ENCODE measurements at places on chromosomes 3 and 15.

GRCh38 chr3:191051037-191051436 lies 148.0 kb upstream of the OSTN start:
- DNase-seq = peak; percentile 3

GRCh38 chr3:170247875-170248274 lies 25.7 kb downstream of the PRKCI start:
- no peak for DNase-seq

GRCh38 chr15:28123408-28124023 lies 24.4 kb upstream of the OCA2 start:
- no peak for DNase-seq

- no peak for DNase-seq
These were observed 20.8 kb downstream of the SUCNR1 start for GRCh38 chr3:151894219-151894618.

DNA sequence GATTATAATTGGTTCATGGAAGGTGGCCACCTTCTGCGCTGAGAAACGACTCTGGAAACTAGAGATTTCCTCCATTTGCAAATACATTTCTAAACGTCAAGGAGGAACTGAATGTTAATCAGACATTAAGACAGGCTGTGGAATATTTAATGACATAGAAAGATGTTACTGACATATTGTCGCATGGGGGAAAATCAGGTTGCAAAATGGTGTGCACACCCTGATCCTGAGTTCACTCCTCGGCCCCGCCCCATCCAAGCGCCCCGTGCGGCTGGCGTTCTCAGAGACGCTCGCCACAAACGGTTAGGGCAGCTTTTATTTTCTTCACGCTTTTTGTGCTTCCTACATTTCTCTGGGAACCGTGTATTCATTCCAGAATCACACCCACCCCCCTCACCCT lies 10.7 kb downstream of the H1-8 start:
- DNase-seq = no peak

- DNase-seq = no peak
These were observed 224.1 kb downstream of the TPRG1 start for GRCh38 chr3:189395825-189396224.

DNA sequence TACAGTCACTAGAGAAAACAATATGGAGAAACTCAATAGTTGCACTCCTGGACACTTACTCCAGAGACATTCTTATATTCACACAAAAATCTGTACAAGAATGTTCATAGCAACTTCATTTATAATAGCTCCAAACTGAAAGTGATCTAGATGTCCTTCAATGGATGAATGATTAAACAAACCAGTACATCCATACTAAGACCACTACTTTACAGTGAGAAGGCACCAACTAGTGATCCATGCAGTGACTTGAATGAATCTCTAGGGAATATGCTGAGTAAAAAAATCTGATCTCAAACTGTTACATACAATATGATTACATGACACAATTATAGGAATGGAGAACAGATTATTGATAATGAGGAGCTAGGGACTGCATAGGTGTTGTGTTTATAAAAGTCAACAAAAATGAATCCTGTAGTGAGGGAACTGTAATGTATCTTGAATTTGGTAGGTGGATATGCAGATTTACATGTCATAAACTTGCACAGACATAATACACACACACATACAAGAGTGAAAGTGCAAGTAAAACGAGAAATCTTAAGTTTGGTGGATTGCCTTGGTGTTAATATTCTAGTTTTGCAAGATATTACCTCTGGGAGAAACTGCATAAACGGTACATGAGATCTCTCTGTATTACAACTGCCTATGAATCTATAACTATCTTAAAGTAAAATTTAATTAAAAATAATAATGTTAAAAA lies 85.7 kb downstream of the SPATA16 start:
- no peak for DNase-seq

DNA sequence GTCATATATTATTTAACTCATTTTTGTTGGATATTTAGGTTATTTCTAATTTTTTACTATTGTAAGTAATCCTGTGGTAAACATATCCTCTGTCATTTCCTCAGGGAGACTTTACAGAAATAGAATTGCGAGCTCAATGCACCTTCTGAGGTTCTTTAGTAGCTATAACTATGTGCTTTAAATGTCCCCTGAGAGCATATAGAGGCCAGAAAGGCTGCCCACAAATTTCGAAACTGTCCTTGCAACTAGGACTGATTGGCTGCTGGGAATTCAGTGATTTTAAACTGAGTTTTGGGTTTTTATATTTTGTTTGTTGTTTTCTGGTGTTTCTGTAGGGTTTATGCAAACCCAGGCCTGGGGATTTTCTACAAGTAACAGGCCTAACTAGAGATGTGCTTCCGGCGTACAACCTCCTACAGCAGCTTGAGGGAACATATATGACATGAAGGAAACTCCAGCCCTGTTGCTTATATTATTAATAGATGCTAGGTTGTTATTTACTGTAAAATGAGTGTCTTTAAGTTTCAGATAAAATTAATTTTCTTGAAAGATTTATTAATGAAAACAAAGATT lies 29.1 kb upstream of the P4HTM start:
- peak; percentile 48 for DNase-seq

GRCh38 chr3:169662132-169662842 lies 1.2 kb downstream of the MECOM start:
- no peak for DNase-seq

DNA sequence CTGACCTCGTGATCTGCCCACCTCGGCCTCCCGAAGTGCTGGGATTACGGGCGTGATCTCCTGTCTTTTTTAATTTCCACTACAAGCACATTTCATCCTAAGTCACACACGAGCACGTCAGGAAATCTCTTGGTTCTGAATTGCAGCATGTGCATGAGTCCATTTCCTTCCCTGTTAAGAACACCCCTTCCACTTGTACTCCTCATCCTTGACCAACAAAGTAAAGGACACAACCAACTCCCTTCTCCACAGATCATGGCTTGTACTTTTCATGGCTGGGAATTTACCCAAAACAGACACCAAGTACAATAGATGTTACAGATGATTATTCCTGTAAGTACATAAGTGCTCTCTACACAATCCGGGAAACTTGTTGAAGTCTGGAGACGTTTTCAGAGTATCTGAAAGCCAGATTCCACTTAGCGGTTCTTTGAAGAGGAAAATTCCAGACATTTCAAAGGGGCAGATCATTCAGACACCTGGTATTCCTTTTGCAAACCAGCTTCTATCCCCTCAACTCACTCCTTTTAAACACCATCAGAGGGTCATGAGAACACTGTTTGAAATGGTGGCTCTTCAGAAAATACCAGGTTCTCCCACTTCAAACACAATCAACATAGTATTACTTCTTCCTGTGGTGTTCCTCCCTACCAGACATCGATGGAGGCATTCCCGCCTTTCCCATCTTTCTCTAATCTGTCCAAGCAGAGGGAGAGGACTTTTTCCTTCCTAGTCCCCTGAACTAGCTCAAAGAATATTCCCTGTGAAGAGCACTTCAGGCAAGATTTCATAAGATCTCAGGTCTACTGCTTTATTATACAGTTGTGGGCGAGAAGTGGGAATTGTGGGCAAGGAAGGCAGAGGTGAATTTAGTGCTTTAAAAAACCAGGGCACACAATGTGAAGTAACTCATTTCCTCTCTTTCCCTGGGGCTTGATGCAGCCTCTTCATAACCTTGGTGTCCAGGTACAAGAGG lies 80.1 kb upstream of the TSC22D2 start:
- DNase-seq = no peak

DNA sequence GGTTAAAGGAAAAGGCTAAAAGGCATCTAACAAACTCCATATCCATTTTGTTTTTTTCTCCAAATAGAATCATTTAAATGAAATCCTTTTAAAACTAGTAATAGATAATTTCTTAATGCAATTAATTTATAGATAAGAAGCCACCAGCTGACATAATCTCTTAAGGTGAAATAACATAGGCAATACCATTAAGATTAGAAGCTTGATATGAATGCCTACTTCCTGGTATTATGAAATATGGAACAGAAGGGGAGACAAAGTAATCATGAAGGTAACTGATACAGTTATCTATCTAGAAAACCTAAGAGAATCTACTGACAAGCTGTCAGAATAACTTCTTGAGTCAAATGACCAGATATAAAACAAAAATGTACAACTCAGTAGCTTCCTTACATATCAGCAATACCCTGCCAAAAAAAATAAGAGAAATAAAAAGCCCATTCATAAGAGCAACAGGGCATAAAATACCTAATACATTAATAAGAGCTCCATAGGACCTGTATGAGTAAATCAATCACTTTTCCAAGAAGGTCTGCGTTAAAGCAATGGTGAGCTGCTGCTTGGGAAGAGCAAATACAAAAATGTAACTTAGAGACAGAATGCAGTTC lies 10.7 kb downstream of the EHD4 start:
- DNase-seq = no peak

GRCh38 chr3:127073941-127074820 lies 91.3 kb downstream of the PLXNA1 start:
- peak; percentile 10 for DNase-seq

DNA sequence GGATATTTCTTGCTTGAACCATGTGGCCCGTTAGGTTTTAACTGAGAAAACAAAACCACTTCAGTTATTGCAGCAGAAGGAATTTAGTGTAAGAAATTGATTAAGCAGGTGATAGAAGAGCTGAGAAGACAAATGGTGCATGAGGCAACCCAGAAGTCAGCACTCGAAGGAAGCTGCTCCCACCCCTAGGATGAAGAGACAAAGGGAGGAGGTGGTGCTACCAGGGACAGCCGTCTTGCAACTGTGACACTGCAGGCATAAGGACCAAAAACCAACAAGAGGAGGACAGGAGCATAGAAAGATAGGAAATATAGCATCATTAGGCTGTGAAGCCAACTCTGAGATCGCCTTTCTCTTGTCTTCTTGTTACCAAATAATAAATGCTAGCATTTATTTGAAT lies 89.0 kb downstream of the IL20RB start:
- no peak for DNase-seq

- no peak for DNase-seq
These were observed 145.9 kb downstream of the APBA2 start for GRCh38 chr15:29031502-29032228.

GRCh38 chr3:168881804-168882203 lies 781.7 kb downstream of the MECOM start:
- no peak for DNase-seq

DNA sequence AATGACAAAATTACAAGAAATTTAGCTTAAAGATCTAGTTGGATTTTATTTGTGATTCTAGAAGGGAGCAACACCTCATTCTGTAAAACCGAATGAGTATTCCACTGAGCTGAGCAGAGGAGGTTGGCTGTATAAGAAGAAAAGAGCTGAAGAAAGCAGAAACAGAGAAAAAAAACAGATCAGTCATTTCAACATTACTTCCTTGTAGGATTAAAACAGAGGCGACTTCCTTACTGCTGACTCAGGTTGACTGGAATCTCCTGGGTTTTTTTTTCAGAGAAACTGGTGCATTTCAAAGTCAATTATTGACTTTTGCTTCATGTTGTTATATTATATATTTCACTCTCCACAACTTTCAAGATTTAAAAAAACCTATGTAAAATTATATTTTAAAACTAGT lies 368.1 kb upstream of the UBE2E2 start:
- DNase-seq = peak; percentile 34

- no peak for DNase-seq
These were observed 1.3 kb downstream of the ISL2 start for GRCh38 chr15:76337696-76338485.

GRCh38 chr3:71208211-71209095 lies 375.1 kb downstream of the FOXP1 start:
- peak; percentile 40 for DNase-seq

- no peak for DNase-seq
These were observed 426 bp upstream of the SUMF1 start for GRCh38 chr3:4467522-4467867.

GRCh38 chr3:10772271-10773161 lies 43.5 kb upstream of the SLC6A11 start:
- no peak for DNase-seq

- no peak for DNase-seq
These were observed 10.7 kb upstream of the SLC22A13 start for GRCh38 chr3:38254872-38255271.

DNA sequence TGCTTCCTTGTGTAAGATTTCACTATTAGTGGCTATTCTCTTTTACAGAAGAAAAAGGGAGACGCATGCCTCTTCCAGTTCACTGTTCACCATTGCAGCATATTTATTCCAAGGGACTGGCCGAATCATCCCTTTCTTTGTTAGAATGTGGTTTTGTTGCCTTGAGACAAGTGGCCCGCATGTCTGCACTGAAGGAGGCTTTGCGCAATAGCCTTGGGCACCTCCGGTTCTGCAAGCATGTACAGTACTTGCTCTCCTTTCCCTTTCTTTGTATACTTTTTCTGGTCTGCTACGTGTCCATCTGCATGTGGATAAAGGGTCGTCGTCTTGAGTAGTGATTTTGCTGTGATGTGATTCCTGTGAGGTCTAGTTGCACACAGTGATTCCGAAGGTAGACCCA lies 43.0 kb downstream of the FLNB start:
- peak; percentile 30 for DNase-seq

DNA sequence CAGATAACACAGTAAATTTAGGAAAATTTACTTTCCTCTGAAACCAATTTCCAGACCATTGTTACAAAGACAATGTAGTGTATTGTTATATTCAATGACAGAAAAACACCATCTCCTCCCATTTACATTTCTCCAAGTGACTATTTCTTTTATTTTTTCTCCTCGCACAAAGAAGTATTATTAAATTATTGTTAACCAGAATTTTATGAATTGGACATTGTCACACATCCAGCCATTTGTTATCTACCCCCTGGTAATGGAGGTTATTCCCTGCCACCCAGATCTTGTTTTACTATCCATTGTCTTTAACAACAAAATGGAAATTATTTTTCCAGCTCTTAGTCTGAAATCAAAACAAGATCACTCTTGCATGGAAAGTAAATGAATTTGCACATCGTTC lies 511.3 kb downstream of the FGF12 start:
- no peak for DNase-seq

DNA sequence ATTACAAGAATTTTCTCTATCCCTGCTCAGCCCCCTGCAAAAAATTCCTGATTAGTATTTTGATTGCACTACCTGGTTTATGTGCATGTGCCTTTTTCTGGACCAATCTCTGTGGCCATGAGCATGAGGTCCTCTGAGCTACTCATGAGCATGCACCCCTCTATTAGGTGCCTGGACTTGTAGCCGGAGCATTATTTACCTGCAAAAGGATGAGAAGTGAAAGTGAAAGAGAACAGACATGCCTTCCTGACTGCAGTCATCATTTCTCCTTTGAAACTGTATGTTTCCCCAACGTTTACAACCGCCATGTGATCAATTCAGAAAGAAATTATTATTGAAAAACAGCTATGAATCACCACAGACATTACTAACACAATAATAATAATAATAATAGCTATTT lies 1008.8 kb downstream of the ROBO2 start:
- DNase-seq = no peak

DNA sequence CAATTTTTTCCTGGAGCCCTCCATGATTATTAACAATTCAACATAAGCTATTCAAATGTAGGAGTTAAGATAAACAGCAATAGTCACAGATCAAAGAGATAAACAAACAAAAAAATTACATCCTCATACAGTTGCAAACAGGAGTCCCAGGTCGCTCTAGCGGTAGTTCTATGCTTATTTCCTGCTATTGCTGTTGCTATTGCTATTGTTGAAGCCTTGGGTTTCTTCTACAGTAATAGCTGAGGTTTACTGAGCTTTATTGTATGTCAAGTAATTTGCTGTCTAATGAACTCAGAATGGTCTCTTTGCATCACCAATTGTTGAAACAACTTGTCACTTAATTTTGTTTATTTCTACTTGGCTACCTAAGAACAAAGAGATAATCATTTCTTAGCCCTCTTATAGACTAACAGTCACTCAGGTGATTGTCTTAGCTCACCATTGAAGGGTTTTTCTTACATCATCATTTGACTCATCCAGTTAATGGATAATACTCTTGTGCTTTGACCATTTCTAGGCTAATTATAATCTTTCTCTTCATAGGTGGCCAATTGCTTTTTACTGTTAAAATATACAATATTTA lies 654.6 kb downstream of the MECOM start:
- no peak for DNase-seq
